Cardiac septum (tissue), 1 donor: ENCODE measurements at places on chromosomes 6 and 20. TPM values are rescaled to one million over a fixed set of nuclear protein-coding genes. Genes with fewer than 3 reads are reported as not detected.

BRPF3 gene
- total RNA-seq, result 19.6 TPM

GCNT2 gene
- 37.1 TPM for total RNA-seq

STK35 gene
- total RNA-seq, result 18.2 TPM

DLK2 gene
- 2.9 TPM for total RNA-seq

CLVS2 gene
- total RNA-seq, result not detected

CGA gene
- total RNA-seq, result not detected

MEI4 gene
- not detected for total RNA-seq

PRSS16 gene
- total RNA-seq, result not detected

PGM3 gene
- total RNA-seq, result 23.8 TPM

MOXD1 gene
- 1.6 TPM for total RNA-seq

C6orf47 gene
- total RNA-seq, result 17.7 TPM

OPRM1 gene
- total RNA-seq, result not detected

EPHA7 gene
- 6.2 TPM for total RNA-seq

DYNLT2 gene
- total RNA-seq, result 0.83 TPM

NOX3 gene
- total RNA-seq, result not detected

ANGPT4 gene
- not detected for total RNA-seq

TMC2 gene
- not detected for total RNA-seq

FBXO5 gene
- total RNA-seq, result 2.1 TPM

IL17F gene
- total RNA-seq, result not detected

HLA-DOA gene
- 1.6 TPM for total RNA-seq

BEND3 gene
- total RNA-seq, result 2.1 TPM

ZC2HC1B gene
- total RNA-seq, result not detected

LINC00237 gene
- not detected for total RNA-seq

ZBTB46 gene
- total RNA-seq, result 17.4 TPM

KCNK17 gene
- 0.38 TPM for total RNA-seq

CLPSL2 gene
- not detected for total RNA-seq

TRDN gene
- 490 TPM for total RNA-seq
